ENCODE measurements at places on chromosomes 11 and 22.

- no peak for DNase-seq
These were observed 55.1 kb downstream of the PACSIN2 start for GRCh38 chr22:42959576-42960509.

DNA sequence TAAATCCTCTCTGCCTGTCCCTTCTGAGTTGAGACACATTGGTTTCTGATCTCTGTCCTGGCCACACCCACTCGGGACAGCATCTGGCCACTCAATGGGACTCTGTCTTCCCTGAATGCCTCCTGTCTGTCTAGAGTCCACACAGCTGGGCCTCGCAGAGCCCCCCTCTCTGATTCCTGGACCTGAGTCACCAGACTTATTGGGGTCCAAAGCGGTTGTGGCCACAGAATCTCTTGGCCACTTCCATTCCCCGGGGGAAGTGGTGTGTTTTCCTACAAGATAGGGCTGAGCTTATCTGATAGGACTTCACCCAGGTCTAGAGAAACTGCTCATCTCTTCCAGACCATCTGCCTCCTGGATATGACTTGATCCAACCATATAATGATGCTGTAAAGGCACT is 57.4 kb upstream of the WNT11 start:
- DNase-seq, result no peak

DNA sequence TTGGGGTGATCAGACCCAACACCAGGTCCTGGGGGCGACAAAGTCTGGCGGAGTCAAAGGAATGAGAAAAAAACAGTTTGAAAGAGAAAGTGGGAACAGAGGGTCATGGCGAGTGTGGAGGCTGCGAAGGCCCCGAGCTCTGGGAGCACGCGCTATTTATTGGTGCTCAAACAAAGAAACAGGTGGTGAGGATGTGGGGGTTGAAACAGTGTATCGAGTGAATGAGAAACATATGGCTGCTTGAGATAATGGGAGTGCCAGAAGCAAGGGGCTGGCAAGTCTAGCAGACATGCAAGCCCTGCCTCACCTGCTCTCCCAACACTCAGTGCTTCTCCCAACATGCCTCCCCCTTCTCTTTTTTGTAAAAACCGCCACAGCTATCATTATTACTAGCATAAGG is 7.8 kb upstream of the DUSP18 start:
- no peak for DNase-seq

- DNase-seq, result no peak
These were observed 32.2 kb downstream of the ART5 start for GRCh38 chr11:3609416-3610265.

DNA sequence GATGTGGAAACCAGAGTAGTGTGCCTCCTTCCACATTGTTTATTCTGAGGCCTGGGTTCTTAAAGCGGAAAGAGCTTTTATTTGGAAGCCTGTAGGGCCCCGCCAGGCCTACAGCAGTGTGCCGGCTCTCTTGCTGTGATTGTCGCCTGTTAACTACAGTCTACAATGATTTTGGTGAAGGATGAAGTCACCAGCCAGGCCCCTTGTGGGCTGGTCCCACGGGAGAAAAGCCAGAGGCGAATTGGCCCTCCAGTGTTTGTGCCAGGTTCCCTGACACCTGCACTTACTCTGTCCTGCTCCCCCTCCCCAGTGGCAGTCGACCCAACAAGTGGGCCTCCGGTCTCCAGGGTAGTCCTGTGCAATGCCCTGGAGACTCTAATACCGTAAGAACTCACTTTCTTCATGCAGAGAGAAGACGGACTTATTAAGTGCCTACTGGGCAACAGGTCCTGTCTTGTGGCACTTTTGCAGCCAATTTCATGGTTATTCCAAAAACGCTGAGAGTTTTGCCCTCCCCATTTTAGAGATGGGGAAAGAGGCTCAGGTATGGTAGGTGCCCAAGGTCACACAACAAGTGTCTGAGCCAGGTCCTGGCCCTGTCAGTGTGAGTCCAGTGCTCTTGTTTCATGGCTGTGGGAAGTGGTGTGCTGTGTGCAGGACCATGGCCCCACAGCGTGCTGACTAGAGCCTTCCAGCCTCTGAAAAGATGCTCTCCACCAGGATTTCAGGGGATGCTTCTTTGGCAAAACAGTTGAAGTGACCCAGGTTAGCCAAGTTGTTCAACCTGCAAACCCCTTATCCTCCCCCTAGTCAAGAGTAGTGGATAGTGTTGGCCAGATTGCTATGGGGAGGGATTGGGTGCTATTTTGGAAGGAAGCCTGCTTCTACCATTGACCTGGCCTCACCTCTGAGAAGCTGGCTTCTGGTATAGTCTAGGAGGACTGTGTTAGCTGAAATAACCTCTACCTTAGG is 1.4 kb downstream of the MICAL2 start:
- DNase-seq, result no peak
